Right lobe of liver (tissue), 6 donors: ENCODE measurements at places on chromosomes 7 and 10. TPM values are rescaled to one million over a fixed set of nuclear protein-coding genes. Genes with fewer than 3 reads are reported as not detected.

CYP2C8 gene
- 186 TPM for total RNA-seq

SFRP4 gene
- 0.15 TPM for total RNA-seq

LIPK gene
- total RNA-seq: not detected

BTBD16 gene
- total RNA-seq: 3.0 TPM

GRCh38 chr10:2813286-2813685, 254.1 kb upstream of the PFKP start:
- DNase-seq: no peak

DNA sequence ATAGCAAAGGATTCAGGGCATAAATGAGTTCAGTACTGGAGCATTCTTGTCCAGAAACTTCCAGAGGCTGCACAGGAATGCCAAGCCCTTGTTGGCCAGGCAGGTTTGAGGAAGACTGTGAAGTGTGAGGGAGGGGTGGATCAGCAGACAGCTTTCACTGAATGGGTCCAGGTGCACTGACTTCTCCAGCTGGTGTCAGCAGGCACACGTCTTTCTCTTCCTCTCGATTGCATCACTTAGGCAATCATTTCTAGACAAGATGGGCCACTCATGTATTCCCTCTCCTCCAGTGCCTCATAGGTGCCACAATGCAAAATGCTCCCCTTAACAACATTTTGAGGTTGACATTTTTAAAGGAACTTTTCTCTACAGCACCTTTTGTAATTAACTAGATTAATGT, 15.6 kb upstream of the PLEKHS1 start:
- no peak for DNase-seq

- no peak for DNase-seq
These were observed 240.7 kb upstream of the MBL2 start for GRCh38 chr10:53013201-53013810.

GRCh38 chr10:62744136-62744535, 60.4 kb upstream of the ADO start:
- no peak for DNase-seq

GRCh38 chr7:41954976-41955375, 252.1 kb upstream of the INHBA start:
- DNase-seq: no peak

DNA sequence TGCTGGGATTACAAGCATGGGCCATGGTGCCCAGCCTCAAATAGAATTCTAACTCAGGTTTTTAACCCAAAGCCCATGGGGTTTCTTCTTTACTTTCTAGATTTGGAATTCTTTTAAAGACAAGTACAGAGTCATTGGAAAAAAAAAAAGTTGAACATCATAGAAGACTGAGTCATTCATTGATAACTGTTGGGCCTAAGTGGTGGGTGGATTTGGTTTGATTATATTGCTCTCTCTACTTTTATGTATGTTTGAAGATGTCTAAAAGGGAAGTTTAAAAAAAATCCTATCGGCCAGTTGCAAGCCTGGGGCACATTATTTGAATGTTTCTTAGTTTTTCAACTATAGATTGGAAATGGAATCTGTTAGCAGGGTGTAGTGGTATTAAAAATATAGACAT, 49.7 kb downstream of the INPP5F start:
- no peak for DNase-seq
